ENCODE measurements at places on chromosomes 11 and 22.
A peak's percentile ranks its signal among the peaks of the same experiment; 100 is the strongest.

DNA sequence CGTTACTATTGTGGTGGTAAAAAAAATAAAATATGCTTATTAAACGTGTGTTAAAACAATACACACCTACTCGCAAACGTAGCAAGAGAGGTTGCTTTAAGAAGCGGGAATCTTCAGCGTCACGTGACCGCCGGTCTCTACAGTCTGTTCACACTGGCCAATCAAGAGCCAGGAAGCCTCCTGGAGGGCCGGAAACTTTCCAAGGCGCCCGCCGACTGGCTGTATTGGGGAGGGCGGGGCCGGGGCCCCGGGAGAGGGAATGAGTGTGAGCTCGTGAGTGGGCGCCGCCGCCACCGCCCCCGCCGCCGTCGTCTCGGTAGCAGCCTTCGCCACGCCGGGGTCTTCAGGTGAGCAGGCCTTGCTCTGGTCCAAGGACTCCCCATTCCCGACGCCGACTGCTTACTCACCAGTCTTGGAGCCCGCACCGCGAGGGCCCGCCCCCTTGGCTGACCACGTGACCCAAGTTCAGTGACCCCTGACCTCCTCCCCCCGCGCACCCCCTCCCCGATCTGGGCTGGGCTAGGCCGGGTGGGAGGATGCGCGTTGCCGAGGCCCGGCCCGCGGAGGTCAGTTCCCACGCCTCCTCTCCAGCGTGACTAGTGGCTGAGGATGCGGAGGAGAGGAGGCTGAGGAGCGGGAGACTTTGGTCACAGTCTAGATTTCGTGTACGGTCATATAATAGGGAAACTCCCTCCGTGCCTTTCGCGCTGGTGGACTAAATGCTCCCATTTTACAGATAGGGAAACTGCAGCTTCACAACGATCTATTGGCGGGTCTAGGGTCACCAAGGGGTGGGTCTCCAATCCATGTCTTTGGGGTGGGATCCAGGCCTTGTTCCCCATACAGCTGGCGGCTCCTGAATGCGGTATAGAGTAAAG is at the start of gene TAF6L:
TSS of gene TAF6L (plus strand) at position 253 of the 878 bp plus-strand sequence. CDS start 4,388 bp downstream, outside the sequence.
- DNase-seq, result peak; percentile 98

DNA sequence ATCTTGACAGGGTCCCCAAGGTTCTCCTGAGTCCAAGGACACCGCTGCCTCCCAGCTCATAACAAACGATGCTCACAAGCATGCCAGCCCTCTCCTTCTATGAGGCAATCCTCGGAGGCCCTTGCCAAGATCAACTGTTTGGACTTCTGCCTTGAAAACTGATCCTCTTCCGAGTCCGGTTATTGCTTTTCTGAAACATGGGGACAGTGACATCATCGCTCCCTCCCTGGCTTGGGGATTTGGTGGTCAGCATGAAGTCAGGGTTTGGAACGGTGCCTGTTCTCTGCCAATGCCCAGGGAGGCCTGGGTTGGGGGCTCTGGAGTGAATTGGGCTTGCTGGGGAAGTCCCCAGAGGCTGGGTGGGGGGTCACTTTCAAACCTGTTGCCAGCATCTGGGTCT is 149.3 kb downstream of the FBXO7 start:
- no peak for DNase-seq

DNA sequence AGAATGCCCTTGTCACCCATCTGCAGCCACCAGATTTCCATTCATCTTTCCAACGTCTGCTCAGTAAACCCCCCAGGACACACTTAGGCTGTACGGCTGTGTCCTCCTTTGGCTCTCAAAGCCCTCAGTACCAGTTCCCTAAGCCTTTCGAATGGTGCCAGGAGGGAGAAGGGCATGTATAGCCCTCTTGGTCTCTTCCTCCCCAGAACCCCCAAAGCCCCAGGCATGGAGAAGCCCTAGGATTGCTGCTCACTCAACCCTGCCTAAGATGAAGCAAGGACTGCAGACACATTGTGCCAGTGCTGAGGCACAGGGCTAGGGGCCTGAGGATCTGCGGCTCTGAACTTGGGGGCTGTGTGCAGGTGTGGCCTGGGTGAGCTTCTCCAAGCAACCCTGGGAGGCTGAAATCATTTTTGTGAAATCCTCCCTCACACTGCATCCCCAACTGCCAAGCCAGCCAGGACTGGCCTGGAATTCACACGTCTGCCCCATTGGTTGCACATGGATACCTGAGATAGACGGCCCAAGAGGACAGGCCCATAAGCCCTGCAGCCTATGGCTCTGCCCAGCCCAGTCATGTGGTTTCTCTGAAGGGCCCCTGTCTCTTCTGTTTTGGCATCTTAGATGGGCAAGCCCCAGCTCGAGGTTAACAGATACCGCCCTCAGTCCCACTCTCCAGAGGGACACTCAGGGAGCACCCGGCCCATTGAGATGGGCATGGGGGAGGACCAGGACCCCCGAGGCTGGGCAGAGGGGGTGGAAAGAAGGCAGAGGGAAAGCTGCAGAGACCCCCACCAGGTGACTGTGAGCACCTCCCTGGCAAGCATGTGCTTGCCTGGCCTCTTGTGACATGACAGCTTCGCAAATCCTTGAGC is 34.0 kb downstream of the KCNQ1OT1 start:
- DNase-seq, result peak; percentile 60

DNA sequence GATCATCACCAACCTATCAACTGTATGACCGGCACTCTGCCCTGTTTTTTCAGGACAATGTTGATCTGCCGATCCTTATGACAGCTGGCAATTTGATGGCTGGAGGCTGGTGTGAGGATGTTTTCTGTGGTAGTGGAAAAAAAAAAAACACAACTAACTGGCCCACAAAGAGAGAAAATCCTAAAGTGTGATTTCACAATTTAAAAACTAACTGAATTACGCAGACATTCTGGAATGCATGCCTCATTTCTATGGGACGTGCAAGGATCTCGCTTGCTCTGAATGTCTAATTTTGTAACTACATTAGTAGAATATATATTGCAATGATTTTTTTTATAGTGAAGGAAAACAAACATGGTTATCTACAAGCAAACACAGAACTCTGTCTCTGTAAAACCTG is 590.5 kb downstream of the ETS1 start:
- no peak for DNase-seq

DNA sequence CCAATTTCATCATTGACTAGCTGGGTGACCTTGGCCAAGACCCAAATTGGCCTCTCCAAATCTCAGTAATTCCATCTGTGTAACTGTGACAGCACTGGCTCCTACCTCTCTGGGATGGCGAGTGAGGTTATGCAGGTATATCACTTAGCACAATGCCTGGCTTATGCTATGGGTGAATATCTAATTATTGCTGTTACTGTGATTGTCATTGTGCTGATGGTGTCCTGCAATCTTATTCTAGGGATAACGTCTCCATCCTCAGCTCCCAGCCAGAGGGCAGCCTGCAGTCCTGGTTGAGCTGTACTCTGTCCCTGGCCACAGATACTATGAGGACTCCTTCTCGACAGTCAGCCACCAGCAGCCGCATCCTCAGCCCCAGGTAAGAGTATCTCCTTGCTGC is 164.8 kb upstream of the SEZ6L start:
- DNase-seq, result no peak

GRCh38 chr11:73833067-73833466 is 43.6 kb downstream of the COA4 start:
- no peak for DNase-seq

DNA sequence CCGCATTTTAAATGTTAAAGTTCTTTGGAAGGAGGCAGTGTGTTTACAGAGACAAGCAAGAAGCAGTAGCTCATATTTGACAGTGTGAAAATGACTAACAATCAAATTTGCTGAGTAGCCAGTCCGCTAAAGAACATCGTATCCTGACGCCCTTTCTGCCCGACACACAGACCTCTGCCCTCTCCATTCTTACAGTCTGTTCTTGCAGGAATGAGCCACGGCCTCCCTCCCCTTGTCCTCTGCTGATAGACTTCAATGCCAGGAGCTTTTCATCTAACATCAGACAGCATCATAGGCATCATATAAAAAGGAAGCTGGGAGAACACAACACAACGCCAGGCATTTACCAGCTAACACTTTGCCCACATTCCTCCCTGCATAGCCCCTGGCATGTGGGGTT is 486.0 kb downstream of the OPCML start:
- DNase-seq, result no peak

DNA sequence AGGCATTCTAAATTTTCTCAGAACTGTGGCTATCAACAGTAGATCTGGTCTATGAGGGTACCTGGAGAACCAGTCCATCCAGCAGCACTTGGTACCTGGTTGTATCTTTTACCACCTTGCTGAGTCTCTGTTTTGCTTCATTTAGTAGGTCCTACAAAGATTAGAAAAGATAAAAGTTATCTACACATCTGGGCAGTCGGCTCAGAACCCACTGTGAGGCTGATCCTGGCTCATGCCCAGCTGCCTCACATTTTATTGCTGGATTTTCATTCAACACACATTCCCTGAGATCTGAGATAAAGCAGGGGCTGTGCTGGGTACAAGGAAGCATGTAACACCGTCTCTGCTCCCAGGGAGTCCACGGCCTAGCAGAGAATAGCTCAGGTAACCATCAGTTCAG is 27.5 kb downstream of the ATP6V1E1 start:
- DNase-seq, result no peak

- no peak for DNase-seq
Observed at GRCh38 chr22:26109686-26110315, 59.5 kb upstream of the SEZ6L start.

- no peak for DNase-seq
Observed at GRCh38 chr22:27179161-27179560, 521.8 kb downstream of the MIAT start.

- no peak for DNase-seq
Observed at GRCh38 chr22:39527481-39527961, 5.0 kb downstream of the RPS19BP1 start.

- DNase-seq, result no peak
Observed at GRCh38 chr22:37147186-37147990, 2.3 kb downstream of the IL2RB start.

GRCh38 chr11:2743427-2744110 is 43.8 kb upstream of the KCNQ1OT1 start:
- no peak for DNase-seq

GRCh38 chr22:27073601-27074425 is 416.4 kb downstream of the MIAT start:
- DNase-seq, result no peak

GRCh38 chr22:28413612-28414399 is 265.8 kb downstream of the TTC28 start:
- no peak for DNase-seq

GRCh38 chr11:71309611-71310010 is 57.2 kb upstream of the SHANK2 start:
- peak; percentile 40 for DNase-seq

DNA sequence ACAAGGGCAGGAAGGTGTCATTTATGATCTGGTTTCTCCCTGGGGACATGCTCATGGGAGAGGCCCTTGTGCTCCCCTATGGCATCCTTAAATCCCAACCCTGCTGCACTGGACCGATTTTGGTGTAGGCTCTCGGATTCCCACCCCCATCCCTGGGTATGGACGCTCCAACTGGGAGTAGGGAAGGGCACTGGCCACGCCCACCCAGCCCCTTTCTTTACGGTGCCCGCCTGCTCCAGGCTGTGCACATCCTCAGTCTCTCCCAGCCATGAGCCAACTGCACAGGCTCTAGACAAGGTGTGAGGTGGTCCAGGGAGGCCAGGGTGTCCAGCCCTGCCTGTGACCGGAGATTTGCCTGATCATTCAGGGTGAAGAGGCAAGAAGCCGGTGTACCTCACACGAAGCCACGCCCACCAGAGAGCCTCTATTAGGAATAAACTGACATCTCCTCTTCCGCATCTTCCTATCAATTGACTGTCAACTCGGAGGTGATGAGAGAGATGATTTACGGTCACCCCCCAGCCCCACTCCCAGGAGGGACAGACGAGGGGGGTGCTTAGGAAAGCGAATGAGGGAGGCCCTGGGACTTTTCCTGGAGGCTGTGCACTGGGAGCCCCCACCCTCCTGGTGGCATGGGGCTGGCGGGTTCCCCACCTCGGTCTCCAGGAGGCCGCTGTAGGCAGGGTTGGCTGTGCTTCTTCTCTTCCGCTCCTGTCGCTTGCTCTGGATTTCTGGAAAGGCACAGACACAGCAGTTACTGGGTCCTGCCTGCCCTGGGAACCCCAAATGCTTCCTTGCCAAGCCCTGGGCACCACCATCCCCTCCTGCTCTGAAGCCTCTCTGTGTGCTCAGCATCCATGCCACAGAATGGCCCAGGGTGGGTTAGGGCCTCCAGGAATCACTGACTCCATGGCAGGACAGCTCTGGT is 116.7 kb downstream of the PHF21B start:
- DNase-seq, result peak; percentile 31

- peak; percentile 28 for DNase-seq
Observed at GRCh38 chr11:129710423-129710822, 105.2 kb upstream of the TMEM45B start.

- DNase-seq, result no peak
Observed at GRCh38 chr11:66530927-66531709, 14.7 kb downstream of the ZDHHC24 start.
